ENCODE measurements at places on chromosomes 2 and 18.

DNA sequence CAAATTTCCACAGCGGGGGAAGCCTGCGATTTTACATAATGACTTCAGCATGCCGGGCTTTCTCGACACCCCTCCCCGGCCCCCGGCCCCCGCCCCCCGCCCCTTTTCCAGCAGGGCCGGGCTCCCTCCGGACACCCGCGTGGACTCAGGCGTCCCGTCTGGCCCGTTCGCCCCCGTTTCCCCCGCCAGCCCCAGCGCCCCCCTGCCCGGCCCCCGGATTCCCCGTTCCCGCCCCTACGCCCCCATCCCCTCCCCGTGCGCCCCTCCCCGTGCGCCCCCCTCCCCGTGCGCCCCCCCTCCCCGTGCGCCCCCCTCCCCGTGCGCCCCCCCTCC, 456 bp upstream of the NFATC1 start:
- DNase-seq: no peak

- no peak for DNase-seq
These were observed 82.3 kb downstream of the FBXO15 start for GRCh38 chr18:74065366-74065765.

DNA sequence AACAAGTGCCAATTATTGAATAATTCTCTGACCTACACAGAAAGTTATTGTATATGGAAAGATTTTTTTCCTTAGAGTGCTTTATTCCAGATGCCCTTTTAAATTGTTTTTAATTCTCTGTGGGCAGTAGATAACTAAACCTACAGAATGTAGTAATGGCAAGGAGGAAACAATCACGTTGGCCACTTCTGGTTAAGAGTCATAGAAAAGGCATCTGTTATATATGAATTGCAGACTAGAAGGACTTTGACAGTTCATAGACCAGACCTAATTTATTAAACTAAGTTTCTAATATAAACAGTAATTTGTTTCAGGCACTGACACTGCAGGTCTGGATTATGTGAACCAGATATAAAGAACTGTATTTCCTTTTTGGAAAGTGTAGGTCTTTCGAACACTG, 607.5 kb downstream of the PLCL1 start:
- DNase-seq: no peak

- DNase-seq: no peak
These were observed 71.9 kb downstream of the TEX51 start for GRCh38 chr2:126970583-126970982.

DNA sequence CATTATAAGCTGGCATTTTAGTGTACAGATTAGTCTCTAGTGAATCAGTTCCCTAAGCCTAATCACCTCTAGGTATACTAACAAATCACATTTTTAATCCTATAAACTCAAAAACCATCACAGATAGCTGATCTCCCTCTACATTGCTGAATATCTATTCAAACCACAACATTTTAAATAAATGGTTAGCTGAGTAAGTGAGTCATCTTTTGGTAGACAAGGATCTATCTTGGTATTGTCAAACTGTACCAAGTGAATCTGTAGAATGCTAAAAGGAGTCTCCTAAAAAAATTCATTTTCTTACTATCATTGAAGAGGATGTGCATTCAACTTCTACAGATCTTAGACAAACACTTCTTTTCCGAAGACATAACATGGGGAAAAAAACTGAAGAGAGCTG, 40.7 kb downstream of the INO80D start:
- no peak for DNase-seq

DNA sequence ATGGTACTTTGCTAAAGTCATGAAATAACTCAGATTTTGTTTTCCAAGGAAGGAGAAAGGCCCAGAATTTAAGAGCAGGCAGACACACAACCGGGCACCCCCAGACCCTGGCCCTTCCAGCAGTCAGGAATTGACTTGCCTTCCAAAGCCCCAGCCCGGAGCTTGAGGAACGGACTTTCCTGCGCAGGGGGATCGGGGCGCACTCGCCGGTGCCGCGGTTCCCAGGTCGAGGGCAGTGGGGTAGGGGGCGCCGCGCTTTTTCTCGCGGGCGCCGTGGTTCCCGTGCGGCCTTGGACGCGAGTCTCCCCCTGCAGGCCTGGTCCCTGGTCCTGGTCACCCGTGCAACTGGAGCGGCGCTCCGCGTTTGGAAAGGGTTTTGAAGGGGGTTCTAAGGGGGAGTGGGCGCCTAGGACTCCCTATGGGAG, 1.2 kb downstream of the ZNF236 start:
- DNase-seq: no peak

DNA sequence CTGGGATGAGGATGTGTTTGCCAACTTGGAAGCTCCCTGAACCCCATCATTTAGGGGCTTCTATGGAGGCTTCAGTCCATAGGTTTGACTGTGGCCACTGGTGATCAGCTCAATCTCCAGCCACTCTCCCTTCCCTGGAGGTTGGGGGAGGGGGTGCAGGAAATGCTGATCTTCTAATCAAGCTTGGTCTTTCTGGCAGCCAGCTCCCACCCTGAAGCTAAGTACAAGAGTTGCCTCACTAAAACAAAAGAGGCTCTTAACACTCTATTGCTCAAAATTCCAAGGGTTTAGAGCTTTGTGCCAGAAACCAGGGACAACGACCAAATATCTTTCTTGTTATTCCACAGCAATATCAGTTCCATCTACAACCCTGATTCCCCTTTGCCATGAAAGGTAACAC, 19.4 kb upstream of the MPPE1 start:
- DNase-seq: no peak

- no peak for DNase-seq
These were observed 86.9 kb downstream of the SESTD1 start for GRCh38 chr2:179177694-179178093.

DNA sequence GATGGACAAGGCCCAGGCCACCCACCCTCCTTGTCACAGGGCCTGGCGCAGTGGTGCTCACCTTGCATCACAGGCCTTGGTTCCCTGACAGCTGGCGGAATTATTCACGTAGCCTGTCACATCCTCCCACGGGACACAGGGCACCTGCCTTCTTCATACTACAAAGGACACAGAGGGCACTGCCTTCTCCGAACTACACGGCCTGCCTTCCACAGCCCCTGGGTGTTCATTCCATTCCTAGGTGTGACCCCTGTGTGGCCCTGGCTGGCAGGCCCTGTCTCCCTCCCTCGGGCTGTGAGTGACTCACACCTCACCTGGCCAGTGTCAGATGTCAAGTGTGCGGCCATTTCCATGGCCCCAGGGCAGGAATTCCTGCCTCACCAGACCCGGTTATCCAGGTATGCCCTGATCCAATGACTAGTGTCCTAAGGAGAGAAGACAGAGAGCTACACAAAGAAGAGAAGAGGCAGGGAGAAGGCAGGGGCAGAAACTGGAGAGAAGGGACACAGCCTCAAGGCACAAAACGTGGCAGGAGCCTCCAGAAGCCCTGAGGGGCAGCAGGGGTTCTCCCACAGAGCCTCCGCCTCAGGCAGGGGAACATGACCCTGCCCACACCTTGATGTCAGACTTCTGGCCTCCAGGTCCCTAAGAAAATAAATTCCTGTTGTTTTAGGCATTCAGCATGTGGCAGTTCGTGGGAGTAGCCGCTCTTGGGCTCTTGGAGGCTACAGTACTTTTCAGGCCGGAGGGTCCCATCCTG, 43.4 kb downstream of the MBP start:
- no peak for DNase-seq

DNA sequence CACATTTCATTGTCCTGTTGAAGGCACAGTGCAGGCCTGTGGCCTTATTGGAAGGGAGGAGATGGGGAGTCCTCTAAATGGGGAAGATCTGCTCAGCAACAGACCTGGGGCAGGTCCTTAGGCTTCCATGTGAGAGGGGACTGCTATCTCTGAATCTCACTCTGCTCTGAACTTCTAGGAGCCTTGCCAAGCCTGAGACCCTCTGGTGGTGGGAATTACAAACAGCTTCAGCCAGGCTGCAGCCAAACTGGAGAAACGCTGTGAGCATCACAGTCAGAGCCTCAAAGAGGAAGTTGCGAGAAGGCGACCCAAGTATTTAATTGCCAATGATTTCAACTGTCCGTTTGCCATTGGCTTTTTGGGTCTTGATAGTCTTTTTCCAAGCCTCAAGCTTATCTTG, 66.8 kb upstream of the MC2R start:
- DNase-seq: no peak

DNA sequence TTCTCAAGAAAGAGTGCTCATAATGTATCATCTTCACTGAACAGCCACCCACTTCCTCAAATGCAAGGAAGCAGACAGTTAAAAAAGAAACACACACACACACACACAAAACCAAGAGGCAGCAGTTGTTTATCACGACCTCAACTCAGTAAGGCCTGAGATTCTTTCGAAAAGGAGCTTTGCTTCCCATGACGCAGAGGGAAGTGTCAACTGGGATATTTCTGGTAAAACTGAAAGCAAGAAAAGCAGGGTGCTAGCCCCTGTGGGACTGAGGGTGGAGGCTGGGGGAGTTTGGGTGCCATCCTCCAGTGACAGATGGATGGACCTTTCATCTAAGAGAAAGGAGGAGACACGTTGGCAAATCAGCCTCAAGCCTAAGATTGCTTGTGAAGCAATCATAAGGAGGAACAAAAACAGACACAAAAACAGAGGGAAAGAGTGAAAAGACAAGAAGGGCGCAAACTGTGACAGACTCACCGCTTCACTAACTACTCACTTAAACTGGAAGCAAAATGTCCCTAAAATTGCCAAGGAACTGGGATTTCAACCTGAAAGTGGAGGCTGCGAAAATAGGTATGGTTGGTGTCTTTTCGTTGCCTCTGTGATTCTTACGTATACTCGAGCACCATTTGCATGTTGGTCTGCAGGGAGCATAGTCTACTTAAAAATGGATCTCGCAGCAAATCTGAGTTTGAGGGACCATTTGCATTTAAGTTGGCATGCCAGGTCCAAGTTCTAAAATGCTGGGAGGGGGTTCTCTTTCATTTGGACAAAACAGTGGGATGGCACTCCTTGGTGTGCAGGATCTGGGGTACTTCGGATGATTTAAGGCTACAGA, at the start of gene ARHGAP25:
TSS of gene ARHGAP25 (plus strand) at position 124 of the 838 bp plus-strand sequence. CDS start at position 513, 389 bp downstream.
- DNase-seq: no peak

DNA sequence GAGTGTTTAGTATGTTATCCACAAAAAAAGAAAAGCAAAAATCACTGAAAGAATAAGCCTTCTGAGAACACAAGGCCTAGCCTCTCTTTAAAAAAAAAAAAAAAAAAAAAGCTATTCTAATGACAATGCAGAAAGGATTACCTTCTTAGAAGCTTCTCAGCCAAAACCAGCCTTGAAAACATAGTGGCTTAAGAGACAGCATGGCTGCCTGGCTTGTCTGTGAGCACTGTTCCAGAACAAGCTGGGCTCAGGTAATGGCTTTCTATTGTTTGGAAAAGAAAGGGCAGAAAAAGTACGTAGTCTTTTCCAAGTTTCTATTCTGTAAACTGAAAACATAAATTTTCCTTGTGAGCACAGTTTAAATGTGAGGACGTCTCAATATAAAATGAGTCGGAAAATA, 119.5 kb downstream of the MAP3K20 start:
- no peak for DNase-seq

DNA sequence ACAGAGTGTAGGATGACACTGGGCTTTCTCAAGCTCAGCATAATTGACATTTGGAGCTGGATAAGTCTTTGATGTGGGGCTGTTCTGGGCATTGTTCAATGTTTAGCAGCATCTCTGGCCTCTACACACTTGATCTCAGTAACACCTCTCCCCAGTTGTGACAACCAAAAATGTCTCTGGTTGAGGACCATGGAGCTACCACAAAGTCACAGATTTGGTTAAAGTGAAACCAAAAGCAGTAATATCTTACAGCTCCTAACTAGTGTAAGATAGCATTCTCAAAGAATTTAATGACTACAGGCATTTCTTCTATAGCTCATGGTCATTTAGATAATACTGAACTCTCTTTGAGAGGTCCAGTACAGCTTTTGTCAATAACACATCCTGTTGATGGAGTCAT, 23.4 kb upstream of the PAX3 start:
- DNase-seq: no peak

GRCh38 chr2:841036-841435, 109.6 kb upstream of the SNTG2 start:
- DNase-seq: no peak

GRCh38 chr18:33781429-33781828, 203.4 kb downstream of the ASXL3 start:
- no peak for DNase-seq

- DNase-seq: no peak
These were observed 8.1 kb downstream of the CYBRD1 start for GRCh38 chr2:171530378-171530777.

DNA sequence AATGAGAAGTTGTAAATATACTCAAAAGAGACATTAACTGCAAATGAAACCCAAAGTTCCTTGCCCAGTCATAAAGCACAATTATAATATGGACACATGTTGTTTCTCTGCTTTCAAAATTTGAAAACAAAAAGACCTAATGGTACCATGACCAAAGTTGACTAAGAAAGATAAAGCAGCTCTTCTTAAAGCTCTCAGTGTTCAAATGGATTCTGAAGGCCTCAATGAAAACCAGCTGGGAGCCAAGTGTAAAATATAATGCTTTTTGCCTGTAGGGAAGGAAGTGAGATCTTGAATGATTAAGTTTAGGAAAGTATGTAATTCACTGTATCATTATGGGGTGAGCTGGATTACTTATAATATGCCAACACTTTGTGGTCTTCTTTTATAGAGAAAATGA, 178.6 kb downstream of the SATB2 start:
- no peak for DNase-seq

GRCh38 chr2:64565949-64566710, 42.0 kb downstream of the AFTPH start:
- DNase-seq: no peak

GRCh38 chr2:229133155-229133772, 137.8 kb downstream of the PID1 start:
- no peak for DNase-seq

DNA sequence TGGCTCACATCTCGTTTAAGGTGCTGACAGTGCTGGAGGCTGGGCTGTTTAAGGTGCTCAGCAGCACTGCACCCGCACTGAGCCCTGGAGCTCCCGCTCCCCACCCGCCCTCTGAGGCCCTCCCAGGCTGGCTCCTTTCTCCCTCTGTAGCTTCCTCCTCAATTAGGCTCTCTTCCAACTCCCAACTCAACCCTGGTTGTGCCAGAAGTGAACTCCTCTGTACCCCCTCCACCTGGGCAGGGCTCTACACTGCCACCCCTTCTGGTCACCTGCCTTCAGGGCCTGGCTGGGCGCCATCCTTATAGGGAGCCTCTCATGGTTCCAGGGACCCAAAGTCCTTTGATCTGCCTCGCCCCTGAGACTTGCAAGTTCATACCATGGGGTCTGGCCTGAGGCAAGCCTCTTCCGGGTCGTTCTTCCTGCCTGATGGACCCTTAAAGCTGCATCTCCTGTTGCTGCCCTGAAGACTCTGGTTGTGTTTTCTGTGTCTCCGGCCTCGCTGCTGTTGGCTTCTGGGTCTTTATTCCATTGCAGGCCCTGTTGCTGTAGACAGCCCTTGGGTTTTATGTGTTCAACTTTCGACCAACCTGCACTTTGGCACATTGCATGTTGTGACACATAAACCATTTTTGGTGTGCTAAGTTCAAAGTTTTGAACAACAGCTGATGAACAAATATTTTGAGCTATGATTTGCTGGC, 199.6 kb downstream of the LDLRAD4 start:
- no peak for DNase-seq

DNA sequence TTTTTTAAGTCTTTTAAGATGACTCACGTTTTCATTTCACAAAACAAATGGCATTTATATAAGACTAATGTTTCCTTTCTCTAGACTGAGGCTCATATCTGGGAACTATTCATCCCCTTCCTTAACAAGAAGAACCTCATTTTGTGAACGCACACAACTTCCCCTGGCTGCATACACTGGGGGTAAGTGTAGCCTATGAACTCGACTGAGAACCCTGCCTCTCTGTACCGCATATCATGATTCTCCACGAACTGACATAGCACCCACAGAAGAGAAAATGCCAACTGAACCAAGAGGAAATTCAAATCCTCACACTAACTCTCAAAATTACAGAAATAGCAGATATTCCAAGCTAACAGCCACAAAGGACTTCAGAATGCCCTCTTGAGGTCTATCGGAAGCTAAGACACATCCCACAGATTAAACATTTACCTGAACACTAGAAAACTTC, 236.7 kb downstream of the TCF4 start:
- DNase-seq: no peak

Measured in stimulated activated CD8-positive, alpha-beta memory T cell treated with anti-CD3 and anti-CD28 coated beads, Interleukin-7, amount 100 ng/mL, for 48 hours (primary cell).